Small intestine (tissue), 16 donors: ENCODE measurements at places on chromosomes 5 and 9. TPM values are rescaled to one million over a fixed set of nuclear protein-coding genes. Genes with fewer than 3 reads are reported as not detected.

Gene TAF1L
- not detected for polyA plus RNA-seq

Gene SLC4A9
- polyA plus RNA-seq: not detected

Gene KIF12
- polyA plus RNA-seq: 61.3 TPM

Gene EEIG1
- 123 TPM for polyA plus RNA-seq

Gene GFI1B
- polyA plus RNA-seq: 8.5 TPM

Gene IL3
- not detected for polyA plus RNA-seq

Gene DHFR
- 55.3 TPM for polyA plus RNA-seq

Gene C9orf152
- polyA plus RNA-seq: 25.7 TPM

Gene FAM200C
- polyA plus RNA-seq: 1.6 TPM

Gene LCN1
- not detected for polyA plus RNA-seq

Gene SPEF2
- 0.45 TPM for polyA plus RNA-seq

Gene DMAC1
- 18.9 TPM for polyA plus RNA-seq

Gene RXRA
- polyA plus RNA-seq: 34.7 TPM

Gene TLX3
- polyA plus RNA-seq: not detected

Gene CNTNAP3B
- polyA plus RNA-seq: 5.0 TPM

DNA sequence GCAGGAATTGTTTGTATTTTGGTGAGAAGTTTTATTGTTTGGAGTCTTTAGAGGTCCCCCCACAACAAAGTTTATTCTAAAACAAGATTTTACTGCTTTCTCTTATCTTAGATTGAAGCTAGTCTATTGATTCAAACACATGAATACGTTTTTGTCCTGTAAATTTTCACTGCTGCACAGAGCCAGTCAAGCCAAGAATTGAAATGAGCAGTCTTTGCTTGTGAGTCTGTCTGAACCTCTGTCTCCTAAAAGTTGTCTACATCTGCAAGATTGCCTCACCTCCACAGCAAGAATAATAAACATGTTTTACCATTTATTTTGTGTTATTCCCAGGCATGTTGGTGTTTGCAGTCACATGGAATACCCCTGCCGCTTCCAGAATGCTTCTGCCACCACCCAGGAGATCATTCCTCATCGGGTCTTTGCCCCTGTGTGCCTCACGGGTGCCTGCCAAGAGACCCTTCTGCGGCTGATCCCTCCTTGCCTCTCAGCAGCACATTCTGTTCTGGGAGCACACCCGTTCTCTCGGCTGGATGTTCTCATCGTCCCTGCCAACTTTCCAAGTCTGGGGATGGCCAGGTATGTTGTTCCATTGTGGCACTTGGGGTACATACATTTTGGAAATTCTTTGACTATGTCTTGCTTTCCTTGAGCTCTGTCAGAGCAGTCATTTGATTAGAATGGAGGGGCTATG lies 74.1 kb downstream of the AOPEP start:
- H3K27ac ChIP-seq: no peak overlapping the region
- peaks cover 15% of the 10 kb centered on the region for H3K4me1 ChIP-seq
- no peaks in the 10 kb centered on the region for H3K27me3 ChIP-seq
- H3K36me3 ChIP-seq: no peaks in the 10 kb centered on the region
- DNase-seq: no peak
- no peak overlapping the region for H3K4me3 ChIP-seq

DNA sequence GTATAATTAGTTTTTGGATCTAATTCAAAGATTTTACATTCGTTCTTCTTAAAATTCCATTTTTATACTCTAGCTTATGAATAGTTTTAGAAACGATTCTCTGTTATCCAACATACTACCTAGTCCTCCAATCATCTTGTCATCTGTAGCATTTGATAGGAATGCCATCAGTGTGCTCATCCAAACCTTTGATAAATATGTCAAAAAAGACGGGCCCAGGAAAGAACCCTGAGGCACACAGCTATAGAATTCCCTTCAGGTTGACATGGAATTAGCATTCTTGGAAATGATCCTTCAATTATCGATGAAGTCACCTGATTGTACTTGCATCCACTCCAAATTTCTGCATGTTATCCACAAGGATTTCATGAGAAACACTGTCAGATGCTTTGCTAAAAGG lies 64.8 kb upstream of the EFNA5 start:
- H3K36me3 ChIP-seq: no peaks in the 10 kb centered on the region
- H3K27me3 ChIP-seq: no peaks in the 10 kb centered on the region
- no peak overlapping the region for H3K4me3 ChIP-seq
- no peak for DNase-seq
- H3K4me1 ChIP-seq: no peaks in the 10 kb centered on the region

GRCh38 chr5:62154758-62155157 lies 151.2 kb upstream of the KIF2A start:
- H3K27me3 ChIP-seq: no peaks in the 10 kb centered on the region
- H3K27ac ChIP-seq: no peak overlapping the region
- no peak for DNase-seq

GRCh38 chr9:126049088-126049487 lies 277.5 kb upstream of the MVB12B start:
- H3K27ac ChIP-seq: no peak overlapping the region
- H3K27me3 ChIP-seq: no peaks in the 10 kb centered on the region
- no peaks in the 10 kb centered on the region for H3K36me3 ChIP-seq
- H3K4me3 ChIP-seq: no peak overlapping the region
- DNase-seq: no peak

- no peak for DNase-seq
- H3K27me3 ChIP-seq: no peaks in the 10 kb centered on the region
- no peak overlapping the region for H3K27ac ChIP-seq
- H3K4me1 ChIP-seq: peaks cover 6% of the 10 kb centered on the region
- no peak overlapping the region for H3K4me3 ChIP-seq
- H3K36me3 ChIP-seq: no peaks in the 10 kb centered on the region
Observed at GRCh38 chr5:1311439-1312055, 16.7 kb upstream of the TERT start.

DNA sequence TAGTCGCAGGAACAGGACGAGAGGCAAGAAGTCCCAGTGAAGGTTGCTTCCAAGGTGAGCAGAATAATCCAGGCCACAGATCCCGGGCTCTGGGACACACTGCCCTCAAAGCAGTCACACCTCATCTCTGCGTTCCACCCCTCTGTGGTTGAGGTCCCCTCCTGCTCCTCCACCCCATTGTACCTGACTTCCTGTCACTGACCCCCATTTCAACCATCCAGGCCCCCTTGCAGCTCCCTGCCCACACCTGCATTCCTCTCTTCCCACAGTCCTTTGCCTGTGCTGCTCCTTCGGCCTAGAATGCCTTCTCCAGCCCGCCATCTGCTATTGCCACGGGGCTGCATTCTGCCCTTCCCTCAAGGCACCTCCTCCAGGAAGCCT lies 73.5 kb downstream of the PAX5 start:
- DNase-seq: no peak
- H3K27ac ChIP-seq: no peak overlapping the region
- no peak overlapping the region for H3K4me3 ChIP-seq
- H3K4me1 ChIP-seq: peaks cover 3% of the 10 kb centered on the region

DNA sequence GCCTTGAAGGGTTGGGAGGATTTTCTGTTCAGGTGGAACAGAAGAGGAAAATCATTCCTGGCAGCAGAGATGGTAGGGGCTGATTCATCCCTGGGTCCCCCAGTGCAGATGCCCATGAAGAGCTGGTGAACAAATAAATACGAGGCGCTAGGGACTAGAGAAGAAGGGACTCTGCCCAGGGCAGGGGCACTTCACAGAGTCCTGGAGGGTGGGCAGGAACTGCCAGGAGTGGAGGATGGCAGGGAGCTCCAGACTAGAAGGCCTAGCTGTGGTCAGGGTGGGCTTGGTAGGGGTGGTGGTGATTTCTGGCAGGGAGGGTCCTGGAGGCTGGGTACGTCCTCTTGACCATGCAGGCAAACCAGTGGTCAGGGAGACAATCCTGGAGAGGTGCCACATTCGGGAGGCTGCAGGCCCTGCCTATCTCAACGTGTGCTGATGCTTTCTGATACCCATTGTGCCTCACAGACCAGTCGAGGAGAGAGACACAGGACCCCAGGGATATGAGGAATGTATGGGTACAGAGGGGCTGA lies 69.9 kb downstream of the CRB2 start:
- no peak for DNase-seq
- no peaks in the 10 kb centered on the region for H3K4me1 ChIP-seq
- H3K27ac ChIP-seq: no peak overlapping the region
- H3K27me3 ChIP-seq: no peaks in the 10 kb centered on the region
- no peak overlapping the region for H3K4me3 ChIP-seq

DNA sequence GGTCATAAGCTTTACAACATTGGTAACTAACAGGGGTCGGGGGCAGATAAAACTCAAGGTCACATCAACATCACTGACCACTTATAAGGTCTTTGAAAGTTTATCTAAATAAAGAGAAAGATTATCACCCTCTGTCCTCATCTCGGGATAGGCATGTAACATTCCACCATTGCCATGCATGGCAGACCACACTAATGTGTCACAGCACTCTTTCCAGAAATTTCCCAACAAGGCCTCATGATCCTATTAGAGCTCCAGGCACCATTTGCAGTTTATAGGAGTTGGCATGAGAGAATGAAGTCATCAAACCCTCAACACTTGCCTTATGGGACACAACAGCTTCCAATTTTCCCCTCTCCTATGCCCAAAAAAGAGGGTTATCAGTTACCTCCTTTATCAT lies 31.9 kb upstream of the ZNF622 start:
- no peaks in the 10 kb centered on the region for H3K27me3 ChIP-seq
- H3K4me3 ChIP-seq: no peak overlapping the region
- H3K27ac ChIP-seq: no peak overlapping the region

GRCh38 chr9:122109035-122109813 lies 16.1 kb upstream of the TTLL11 start:
- DNase-seq: no peak
- no peaks in the 10 kb centered on the region for H3K36me3 ChIP-seq
- no peak overlapping the region for H3K4me3 ChIP-seq

GRCh38 chr9:88794100-88794499 lies 197.2 kb upstream of the S1PR3 start:
- no peaks in the 10 kb centered on the region for H3K36me3 ChIP-seq
- H3K27ac ChIP-seq: no peak overlapping the region
- no peak overlapping the region for H3K4me3 ChIP-seq
- no peaks in the 10 kb centered on the region for H3K4me1 ChIP-seq

GRCh38 chr9:15243081-15243480 lies 63.9 kb downstream of the TTC39B start:
- H3K4me3 ChIP-seq: no peak overlapping the region
- no peaks in the 10 kb centered on the region for H3K4me1 ChIP-seq
- H3K27ac ChIP-seq: no peak overlapping the region

DNA sequence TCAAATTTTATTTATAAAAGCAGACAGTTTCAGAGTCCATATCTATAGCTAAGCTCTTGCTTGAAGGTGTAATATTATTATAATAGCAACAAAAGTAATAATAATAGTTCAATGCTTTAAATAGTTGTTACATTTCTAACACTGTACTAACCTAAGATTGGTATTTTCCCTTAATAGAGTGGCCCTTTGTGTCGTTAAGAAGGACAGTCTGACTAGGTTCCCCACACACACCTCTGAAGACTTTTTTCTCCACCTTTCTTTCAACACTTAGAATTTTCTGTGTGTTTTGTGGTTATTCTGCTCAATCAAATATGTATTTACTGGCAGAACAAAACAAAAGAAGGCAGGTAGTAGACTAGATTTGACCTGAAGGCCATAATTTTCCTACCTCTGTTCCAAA lies 223.2 kb upstream of the ACO1 start:
- no peak overlapping the region for H3K27ac ChIP-seq
- H3K4me3 ChIP-seq: no peak overlapping the region
- DNase-seq: no peak
- no peaks in the 10 kb centered on the region for H3K27me3 ChIP-seq
- H3K4me1 ChIP-seq: no peaks in the 10 kb centered on the region

DNA sequence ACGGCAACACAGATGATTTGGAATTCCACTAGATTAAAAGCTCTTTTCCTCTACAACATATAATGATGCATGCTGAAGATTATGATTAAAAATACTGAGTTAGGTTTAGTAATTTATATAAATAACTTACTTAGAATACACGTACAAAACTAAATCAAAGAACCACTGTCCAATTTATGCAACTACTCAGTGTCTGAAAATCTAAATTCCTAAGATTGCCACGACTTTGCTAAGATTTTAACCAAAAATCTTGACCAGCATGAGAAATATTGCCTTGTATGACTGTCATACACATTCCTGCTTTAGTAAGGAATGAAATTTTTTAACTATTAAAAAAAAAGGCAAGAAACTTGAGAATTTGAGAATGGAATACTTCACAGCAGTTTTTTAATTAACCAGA lies 292.4 kb downstream of the ZNF608 start:
- no peak overlapping the region for H3K4me3 ChIP-seq
- no peaks in the 10 kb centered on the region for H3K27me3 ChIP-seq
- no peak overlapping the region for H3K27ac ChIP-seq
- no peaks in the 10 kb centered on the region for H3K4me1 ChIP-seq
